ENCODE measurements at places on chromosomes 11 and 22.

DNA sequence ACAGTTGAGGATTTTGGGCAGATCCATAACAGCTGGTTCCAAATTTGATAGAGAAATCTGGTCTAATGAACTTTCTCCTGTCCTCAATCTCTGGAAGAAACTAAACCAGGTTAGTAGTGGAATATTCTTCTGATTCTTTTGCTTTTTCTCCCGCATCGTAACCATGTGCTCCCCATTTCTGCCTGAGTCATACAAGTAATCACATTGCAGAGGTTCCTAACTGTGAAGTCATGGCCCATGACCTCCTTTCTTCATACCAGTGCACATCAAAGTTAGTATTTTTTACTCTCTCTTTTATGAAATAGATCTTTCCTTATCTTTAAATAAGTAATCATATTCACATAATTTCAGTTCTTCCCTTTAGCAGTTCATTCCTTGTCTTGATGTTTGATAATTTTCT, 249.0 kb downstream of the DYNC2H1 start:
- no peak for DNase-seq

- DNase-seq = no peak
These were observed 11.7 kb downstream of the POU2AF3 start for GRCh38 chr11:111310088-111310487.

- DNase-seq = no peak
These were observed 523 bp upstream of the MPZL3 start for GRCh38 chr11:118252688-118253087.

DNA sequence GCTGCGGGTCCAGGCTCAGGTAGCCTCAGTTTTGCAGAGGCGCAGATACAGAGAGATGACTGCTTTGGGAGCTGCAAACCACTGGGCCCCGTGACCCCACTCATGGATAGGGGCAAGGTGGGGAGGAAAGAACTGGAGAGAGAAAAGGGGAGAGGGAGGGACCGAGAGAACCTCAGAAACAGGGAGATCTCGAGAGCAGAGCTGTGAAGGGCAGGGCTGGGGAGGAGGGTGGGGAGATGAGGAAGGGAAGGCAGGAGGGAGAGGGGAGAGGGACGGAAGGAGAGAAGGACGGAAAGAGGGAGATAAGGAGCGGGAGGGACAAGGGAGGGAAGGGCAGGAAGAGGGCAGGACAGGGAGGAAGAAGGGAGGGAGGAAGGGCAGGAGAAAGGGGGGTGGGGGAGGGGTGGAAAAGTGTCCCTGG, 46.3 kb downstream of the IGLL1 start:
- no peak for DNase-seq

GRCh38 chr11:33475993-33476392, 218.8 kb downstream of the HIPK3 start:
- no peak for DNase-seq

- no peak for DNase-seq
These were observed 14.3 kb downstream of the MOV10L1 start for GRCh38 chr22:50104141-50104544.

- no peak for DNase-seq
These were observed 114.5 kb upstream of the CRYBB3 start for GRCh38 chr22:25085156-25085555.

DNA sequence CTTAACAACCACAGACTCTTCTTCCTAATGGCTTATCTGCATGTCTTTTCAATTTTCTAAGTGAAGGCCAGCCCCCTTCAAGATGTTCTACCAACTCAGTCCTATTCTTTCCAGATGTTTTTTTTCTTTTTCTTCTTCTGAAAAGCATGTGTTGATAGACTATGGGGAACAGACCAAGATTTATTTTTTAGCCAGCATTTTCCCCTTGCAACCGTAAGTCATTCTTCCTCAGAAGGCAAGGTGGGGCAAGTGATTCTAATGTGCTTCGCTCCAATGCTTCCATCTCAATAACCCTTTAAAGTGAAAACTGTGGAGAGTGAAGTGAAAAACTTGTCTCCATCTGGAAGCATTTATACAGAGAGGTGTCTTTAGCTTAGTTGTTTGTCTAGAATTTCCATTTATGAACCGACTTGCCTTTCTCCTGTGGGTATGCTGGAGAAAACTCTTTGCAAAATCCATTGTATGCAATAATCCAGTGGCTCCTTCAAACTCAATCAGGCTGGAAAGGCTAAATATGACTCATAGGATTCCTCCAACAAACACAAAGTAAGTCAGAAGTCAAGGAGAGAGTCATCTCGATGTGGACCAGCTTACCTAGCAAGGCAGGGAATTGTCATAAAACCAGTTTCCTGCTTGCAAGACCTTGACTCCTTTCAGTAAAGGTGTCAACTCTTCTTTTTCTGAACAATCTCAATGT, 83.7 kb downstream of the MAML2 start:
- peak; percentile 30 for DNase-seq

DNA sequence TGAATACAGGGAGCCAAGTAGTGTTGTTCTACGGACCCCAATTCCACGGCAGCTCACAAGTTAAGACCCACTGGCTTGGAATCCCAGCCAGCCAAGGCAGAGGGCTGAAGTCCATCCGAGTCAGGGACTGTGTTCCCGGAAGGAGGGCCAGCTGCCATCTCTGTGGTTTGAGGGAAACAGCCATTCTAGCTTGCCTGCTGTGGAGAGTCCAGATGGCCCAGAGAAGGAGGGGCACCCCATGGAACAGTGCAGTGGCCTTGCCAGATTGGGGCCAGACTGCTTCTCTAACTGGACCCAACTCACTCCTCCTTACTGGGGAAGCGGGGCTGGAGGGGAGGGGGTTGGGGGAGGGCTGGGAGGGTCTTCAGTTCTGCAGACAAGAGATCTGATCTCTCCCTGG, 156.4 kb downstream of the FAM181B start:
- no peak for DNase-seq

DNA sequence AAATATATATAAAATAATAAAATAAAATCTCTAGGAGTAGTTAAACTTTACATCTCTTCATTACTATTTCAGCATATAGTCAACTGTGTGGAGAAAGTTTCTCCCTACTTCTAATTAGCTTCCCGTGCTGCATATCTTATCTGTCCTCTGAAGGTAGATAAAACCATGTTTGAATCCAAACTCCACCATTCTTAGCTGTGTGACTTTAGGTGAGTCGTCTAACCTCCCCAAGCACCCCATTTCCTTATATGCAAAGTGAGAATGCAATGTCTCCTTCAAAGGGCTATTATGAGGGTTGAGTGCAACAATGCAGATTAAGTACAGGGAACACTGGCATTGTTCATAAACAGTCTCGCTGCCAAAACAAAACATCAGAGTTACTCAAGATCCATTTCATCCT, 80.8 kb upstream of the DRD2 start:
- no peak for DNase-seq

DNA sequence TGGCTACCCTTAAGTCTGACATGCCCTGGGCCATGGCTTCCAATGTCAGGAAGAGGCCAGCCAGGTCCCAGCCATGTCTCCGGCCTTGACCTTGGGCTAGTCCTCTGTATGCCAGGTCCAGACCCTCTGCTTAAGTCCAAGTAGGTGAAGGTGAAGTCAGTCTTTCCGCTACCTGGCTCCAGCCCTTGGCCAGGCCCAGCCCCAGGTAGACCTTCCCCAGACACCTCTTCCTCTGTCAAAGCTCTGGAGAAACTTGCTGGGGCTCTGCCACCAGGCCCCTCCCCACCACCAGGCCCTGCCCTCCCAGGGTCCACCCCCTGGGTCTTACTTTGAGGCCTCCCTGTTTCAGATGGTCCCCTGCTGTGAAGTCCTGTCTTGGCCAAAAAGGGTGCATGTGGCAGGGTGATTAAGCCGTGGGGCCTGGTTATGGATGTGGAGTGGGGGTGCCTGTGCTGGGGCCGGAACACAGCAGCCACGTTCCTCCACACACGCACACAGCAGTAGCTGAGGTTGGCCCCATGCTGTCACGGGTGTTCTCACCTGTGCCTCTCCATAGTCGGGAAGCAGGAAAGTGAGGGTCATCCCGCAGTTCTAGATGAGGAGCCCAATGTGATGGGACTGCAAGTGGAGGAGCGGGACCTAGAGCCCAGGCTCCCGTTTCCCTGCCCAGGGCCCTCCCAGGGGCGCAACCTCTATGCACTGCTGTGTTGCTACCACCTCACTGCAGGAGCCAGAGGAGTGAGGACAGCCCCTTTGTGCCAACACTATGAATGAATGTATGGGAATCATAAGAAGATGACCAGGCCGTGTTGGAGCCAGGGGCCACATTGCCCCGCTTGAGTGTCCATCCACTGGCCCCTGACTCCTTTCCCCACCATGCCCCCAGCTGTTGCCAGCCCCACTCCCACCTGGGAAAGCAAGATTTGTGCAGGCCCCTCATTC, 72.2 kb downstream of the LINC01488 start:
- no peak for DNase-seq

- no peak for DNase-seq
These were observed 165.0 kb downstream of the CHST1 start for GRCh38 chr11:45500451-45500850.

Data from keratinocyte (primary cell).